ENCODE measurements at places on chromosomes 1 and 21.

DNA sequence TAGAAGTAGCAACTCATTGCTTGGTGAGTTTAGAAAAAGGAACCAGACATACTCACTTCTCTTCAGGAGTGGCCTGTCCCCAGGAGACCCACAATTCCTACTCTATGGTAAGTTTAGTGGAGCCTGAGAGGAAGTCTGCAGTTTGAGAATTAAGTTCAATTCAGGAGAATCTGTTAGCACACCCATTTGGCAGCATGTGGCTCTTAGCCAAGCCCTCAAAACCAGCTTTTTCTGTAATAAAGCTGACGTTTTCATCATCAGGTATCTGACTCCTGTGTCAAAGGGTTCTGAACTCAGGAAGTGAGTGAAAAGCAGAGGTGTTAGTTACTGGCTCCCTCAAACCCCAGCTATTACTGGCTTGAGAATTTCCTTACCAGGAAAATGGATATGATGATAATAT lies 20.4 kb upstream of the RGS16 start:
- no peak for DNase-seq

DNA sequence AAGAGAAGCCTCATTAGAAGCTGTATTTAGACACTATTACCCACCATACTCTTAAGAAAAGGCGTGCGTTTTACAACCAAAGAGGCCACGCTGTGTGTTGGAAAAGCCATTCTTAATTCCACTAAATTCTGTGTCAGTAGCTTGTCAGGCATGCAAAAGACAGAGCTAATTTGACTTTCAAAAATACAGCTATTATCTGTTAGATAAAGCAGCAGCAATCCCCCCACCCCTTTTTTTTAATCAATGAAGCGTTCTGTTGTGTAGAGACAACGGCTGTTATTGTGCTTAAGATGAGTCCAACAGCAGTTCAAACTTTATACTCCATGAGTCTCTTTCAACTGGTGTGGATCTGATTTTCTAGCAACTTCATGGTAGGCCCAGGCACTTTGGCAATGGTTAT lies 43.5 kb downstream of the PLA2G4A start:
- no peak for DNase-seq

- DNase-seq: no peak
These were observed 3.8 kb downstream of the UTP25 start for GRCh38 chr1:209831615-209832014.

DNA sequence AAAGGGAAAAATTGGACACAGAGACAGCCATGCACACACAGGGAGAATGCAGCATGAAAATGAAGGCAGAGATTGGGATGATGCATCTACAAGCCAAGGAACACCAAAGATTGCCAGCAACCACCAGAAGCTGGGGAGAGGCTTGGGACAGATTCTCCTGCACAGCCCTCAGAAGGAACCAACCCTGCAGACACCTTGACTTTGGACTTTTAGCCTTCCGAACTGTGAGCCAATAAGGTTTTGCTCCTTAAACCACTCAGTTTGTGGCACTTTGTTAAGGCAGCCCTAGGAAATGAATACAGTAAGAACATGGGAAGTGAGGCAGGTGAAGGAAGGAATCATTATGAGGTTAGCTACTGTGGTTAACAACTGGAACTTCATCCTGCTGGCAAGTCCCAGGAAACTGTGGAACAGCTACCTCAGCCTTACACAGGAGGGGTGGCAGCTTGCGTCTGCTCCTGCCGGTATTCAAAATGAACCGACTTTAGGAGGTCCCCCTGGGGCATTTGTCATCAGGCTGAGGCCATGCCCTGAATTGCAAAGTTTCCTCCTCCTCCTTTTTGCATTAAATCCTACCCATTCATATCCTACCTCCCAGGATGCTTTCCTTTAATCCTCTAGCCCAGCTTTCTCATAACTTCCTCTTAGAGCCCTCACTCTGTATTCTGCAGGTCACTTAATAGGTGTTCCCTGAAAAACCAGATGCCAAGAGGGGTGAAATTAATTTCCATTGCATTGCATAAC lies 15.4 kb downstream of the CD247 start:
- no peak for DNase-seq

DNA sequence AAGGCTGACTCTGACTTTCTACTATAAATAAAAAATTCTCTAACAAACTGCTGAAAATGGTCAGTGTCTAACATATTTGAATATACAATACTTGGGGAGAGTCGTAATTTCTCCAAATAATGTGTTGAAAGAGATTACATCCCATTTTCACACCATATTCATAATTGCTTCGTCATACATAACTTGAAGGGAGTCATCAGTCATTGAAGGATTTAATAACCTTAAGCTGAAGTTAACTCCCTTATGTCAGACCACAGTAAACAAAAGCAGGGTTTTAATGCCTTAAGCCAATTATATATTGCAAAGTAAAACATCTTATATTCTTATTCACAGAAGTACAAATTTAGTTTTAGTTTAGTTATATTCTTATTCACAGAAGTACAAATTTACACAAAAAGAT lies 129.9 kb downstream of the RERE start:
- DNase-seq: no peak

GRCh38 chr1:216688127-216688657 lies 35.0 kb downstream of the ESRRG start:
- DNase-seq: no peak

DNA sequence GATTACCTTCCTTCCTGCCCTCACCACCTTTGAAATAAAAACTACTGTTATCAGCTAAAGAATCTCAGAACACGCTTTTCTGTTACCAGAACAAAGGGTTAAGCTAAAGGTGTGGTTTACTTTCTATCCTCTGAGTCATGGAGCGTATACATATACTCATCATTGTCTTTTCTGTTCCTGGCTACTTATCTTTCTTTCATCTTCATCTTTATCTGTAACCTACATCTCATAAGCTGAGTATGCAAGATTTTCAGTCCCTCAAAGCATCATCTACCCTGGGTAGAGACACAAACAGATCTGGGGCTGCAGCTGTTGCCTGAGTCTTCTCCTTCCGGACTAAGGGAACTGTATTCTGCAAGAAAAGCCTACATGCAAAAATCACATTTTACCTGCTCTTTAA lies 75.6 kb downstream of the LMO4 start:
- peak; percentile 39 for DNase-seq

- DNase-seq: peak; percentile 22
These were observed 3.5 kb upstream of the KRTAP27-1 start for GRCh38 chr21:30340714-30341573.

DNA sequence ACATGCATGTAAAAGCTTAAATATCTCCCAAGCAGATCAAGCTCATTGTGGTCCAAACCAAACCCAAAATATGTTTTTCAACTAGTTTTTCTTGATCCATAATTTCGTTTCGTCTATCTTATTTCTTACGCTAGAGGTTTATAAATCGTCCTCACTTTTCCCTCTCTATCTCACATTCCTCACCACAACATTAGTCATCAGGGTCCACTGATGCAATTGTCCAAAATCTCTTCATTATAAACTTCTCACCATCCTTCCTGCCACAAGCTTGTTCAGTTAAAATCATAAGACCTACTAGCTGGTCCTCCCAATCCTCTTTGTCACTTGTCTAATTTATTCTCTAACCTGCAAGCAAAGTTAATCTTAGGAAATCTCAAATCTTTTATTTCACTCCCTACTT lies 173.0 kb upstream of the PALMD start:
- no peak for DNase-seq

GRCh38 chr1:158951956-158952355 lies 20.6 kb downstream of the PYHIN1 start:
- no peak for DNase-seq

DNA sequence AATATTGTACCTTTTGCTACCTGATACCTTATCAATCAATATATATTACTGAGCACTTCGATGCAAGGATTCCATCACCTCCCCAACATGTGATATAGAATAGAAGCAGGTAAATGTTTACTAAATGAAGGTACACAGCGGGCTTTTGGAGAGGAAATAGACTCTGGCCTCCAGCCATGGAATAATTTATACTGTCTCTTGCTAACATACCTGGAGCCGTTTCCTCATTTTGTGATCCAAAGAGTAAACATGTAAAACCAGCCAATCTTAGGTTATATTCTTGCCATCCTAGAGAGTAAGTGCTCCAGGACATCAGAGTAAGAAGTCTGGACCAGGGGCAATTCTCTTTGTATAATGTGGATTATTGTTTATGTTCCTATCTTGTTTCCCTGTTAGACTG lies 39.4 kb downstream of the NDUFS5 start:
- DNase-seq: no peak

- no peak for DNase-seq
These were observed 160.7 kb downstream of the HHIPL2 start for GRCh38 chr1:222387007-222387814.

DNA sequence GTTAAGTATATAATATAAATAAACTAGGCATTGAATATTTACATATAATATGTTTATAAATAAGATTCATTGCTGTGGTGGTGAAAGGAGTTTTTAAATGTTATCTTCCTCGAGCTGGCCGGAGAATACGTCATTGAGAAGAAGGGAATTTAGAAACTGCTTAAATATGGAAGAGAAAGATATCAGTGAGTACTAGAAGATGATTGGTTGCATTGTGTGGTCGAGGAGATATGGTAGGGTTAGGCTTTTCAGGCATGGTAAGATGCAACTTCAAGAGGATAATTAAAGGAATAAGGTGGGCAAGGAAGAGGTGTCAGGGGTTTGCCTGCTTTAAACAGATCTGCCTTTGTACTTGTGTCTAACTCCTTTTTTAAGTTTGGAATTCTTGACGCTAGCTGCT lies 73.5 kb downstream of the RPS6KC1 start:
- no peak for DNase-seq
